Activated T-cell treated with anti-CD3 and anti-CD28 coated beads for 4 hours (primary cell): ENCODE measurements at places on chromosomes 7 and 10.

DNA sequence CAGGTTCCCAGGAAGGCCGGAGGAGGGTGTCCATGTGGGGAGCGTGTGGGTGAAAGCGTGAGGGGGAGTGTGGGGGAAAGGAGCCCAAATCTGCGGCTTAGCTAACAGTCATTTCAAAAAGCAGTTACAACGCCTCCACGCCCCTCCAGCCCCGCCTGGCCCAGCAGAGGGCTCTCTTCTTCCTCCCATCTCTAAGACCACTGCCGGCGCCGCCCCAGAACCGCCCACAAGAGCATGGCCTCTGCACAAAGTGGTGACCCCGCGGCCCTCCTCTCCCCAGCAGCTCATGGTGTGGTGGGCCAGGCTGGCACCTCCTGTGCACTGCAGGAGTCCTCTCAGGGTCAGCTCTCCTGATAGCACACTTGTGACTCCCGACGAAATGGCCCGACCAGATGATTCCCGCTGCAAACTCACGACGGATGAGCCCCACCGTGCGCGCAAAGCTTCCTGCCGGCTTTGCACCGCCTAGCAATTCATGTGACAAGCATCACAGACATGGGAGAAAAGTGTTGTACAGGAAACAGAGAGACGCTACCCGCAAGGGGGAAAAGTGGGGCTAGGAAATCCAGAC, 12.4 kb upstream of the HUS1 start:
- DNase-seq = peak; percentile 72

DNA sequence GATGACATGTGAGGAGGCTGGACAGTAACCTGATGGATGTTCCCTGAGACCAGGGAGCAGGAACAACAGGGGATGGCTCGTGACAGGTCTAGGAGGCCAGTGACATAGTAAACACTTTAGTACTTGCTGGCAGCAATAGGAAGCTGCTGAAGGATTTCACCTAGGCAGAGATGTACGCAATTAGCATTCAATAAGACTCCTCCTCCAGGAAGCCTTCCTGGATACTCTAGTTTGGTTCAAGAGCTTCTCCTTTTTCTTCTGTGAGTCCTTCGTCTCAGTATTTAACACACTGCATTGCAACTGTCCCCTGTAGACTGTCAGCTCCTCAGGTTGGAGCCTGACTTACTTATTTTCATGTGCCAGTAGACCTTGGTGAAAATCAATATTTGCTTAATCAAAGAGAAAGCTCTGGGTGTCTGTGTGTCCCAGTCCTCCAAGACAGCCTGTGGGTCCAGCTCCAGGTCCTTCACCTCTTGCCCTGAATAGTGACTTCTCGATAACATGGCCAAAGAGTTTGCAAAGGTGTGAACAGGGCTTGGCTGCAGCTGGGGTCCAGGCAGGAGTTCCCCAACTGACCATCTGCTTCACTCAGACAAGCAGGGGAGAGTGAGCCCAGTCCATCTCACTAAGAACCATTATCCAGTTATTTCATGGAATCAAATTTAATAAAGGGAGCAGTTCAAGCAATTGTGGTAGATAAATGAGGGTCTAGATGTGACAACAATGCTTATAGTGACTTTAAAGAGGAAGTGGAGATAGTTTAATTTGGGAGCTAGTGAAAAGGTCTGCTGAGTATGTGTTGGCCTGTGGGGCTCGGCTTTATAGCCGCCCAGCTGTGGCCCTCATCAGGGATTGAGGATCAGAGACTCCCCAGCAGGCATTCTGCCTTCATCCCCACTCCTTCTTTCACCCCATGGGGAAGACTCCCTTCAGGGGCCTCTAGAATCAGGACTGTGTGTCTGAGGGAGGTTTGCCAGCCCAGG, 9.4 kb downstream of the TMEM273 start:
- DNase-seq = no peak

DNA sequence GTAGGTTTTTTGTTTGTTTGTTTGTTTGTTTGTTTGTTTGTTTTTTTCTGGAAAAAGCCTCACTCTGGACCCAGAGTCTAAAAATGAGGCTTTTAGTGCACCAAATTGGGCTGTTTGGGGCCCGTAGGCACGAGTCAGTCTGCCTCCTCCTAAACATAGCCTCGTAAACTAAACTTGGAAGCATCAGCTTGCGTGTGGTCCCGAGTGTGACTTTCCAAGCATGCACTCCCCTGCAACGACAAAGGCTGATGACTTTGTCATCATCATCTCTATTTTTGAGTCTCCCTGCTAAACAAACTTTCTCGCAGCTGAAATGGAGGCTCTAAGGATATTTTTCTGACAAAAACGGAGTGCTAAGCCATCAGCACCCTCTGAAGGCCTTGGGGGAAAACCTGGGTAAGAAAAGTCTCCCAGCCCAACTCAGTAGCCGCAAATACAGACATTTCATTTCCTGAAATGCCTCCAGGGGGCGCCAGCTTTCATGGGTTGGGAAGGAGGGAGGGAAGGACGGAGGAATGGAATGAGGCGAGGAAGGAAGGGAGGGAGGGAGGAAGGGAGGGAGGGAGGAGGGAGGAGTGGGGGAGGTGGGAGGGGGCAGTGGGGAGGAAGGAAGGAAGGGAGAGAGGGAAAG, 245.9 kb downstream of the KCNMA1 start:
- DNase-seq = no peak

GRCh38 chr10:97298223-97298571, 5.8 kb upstream of the ARHGAP19 start:
- no peak for DNase-seq

DNA sequence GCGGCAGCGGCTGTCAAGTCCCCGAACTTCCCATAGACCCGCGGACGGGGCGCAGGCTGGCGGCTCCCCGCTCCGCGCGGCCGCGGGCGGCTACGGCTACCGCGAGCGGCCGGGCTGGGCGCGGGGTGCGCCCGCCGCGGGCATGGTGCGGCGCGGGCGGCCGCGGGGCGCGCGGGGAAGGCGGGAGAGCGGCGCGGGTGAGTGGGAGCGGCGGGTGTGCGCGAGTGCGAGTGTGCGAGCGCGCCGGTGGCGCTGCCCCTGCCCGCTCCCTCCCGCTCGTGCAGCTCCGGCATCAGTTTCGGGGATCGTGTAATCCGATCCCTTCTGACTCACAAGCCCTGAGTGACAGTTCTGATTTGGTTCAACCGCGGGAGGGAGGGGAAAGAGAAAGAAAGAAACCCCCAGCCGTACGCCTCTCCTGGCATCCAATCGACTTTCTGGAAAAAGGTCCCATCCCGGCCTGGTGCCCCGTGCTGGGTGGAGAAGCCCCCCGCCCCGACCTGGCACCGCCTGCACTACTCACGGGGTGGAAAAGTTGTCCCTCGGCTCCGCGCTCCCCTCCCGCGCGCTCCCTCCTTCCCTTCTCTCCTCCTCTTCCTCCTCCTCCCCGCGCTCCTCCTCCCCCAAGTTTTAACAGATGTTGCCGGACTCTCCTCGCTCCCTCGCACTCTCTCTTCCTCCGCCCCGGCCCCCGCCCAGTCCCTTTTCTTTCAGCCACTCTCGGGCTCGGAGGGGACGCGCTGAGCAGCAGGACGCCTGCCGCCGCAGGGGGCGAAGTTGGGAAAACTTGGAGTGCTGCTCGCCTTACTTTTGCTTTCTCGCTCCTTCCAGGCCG, at the start of gene GLI3:
Gene GLI3 (minus strand): TSS at position 234 of the 835 bp plus-strand sequence. CDS start 13,956 bp downstream, outside the sequence.
- no peak for DNase-seq

- DNase-seq = no peak
These were observed 6.9 kb downstream of the THNSL1 start for GRCh38 chr10:25023278-25023677.
